ENCODE measurements at places on chromosomes 1 and 21.

GRCh38 chr21:45156459-45156858, 82.1 kb downstream of the ADARB1 start:
- DNase-seq, result no peak

- DNase-seq, result no peak
Measured at GRCh38 chr1:228259951-228260350, 52.1 kb downstream of the OBSCN start.

GRCh38 chr1:192579010-192579738, 3.6 kb downstream of the RGS1 start:
- DNase-seq, result no peak

- peak; percentile 34 for DNase-seq
Measured at GRCh38 chr1:154608397-154609270, 648 bp upstream of the ADAR start.

DNA sequence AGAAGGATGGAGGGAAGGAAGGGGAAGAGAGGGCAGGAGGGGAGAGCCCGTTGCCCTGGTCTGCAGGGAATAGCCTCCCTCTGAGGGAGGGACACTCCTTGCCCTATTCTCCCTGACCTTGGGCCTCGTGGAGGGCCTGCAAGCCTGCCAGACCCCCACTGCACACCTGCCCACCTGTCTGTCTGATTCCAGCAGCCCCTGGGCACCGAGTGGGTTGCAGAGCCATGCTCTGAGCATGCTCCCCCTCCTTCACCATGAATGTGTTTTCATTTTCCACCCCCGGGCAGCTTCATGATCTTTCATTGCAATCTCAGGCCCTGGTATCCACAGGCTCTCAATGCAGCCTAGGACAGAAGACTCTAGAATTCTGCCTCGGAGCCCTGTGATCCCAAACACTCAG, 5.1 kb upstream of the NPHP4 start:
- DNase-seq, result no peak

DNA sequence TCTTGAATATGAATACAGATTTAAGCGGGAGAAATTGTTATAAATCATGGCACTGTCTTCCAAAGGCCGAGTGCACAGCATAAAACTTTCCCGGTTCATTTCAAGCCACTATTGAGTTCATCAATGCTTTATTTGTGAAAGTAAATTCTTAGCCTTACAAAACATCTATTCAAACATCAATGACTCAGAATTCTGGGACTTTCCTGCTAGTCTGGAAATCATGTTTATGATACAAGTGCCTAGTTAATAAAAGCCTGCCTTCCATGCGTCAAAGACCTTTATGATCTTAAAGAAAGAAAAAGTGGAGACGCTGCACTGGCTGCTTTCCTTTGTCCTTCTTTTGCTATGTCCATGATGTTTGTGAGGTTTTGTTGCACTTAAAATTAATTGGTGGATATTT, 137.7 kb downstream of the SETD4 start:
- no peak for DNase-seq

- DNase-seq, result no peak
Measured at GRCh38 chr1:11308699-11309224, 35.8 kb downstream of the UBIAD1 start.

DNA sequence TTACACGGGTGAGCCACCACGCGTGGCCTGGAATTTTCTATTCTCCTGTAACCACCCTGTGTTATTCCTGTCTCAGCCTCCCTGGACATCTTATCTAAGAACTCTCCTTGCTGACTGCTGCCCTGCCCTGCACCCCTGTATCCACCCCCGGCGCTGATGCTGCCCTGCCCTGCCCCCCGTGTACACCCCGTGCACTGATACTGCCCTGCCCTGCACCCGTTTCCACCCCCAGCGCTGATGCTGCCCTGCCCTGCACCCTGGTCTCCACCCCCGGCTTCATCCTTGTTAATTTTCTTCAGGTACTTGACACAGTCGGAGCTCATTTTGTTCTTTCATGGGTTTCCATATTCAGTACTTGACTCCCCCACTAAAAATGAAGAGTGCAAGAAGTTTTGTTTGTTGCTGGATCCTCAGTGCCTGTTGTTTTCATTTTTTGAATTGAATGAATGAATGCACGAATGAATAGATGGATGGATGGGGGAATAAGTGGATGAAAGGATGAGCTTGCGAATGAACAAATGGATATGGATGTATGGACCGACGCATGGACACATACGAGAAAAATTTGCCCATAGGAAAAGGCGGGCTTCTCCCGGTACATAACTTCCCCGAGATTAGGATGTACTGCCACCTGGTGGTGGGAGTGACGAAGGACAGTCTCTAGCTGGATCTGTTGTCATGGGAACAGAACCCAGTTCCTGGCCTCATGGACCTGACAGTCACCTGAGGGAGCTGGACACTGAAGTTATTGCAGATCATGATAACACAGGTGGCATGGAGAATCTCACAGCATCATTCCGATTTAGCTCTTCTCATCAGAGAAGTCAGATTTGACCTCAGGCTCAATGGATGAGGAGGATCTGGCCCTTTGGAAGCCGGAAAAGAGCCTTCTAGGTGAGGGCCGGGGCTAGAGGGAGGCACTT, 14.9 kb downstream of the AADACL4 start:
- peak; percentile 79 for DNase-seq

DNA sequence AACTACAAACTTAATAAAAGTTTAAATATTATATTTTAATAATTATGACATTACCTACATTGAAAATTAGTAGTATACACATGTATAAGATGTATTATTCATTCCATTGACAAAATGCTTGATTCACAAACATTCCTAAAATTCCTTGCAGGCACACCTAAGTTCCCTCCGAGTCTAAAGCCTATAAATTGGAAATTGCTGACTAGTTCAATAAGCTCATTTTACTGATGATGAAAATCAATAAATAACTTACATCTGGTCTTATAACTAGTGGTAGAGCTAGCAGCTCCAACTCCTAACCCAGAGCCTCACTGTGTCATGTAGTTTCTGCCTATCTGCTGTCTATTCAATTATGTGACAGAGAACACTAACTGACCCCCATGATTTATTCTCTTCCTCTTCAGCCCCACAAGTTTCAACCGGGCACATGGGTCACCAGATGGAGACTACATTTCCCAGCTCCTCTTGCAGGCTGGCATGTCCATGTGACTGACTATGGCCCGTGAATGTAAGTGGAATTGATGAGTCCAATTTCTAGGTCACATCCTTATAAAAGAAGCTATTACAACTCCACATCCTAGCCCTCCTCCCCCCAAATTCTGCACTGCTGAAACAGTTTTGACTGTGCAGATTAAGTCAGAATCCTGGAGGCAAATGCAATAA, 29.6 kb upstream of the LRRC8D start:
- no peak for DNase-seq

- DNase-seq, result no peak
Measured at GRCh38 chr1:29626066-29626465, 389.7 kb downstream of the PTPRU start.

- DNase-seq, result no peak
Measured at GRCh38 chr1:151165281-151165737, 393 bp downstream of the LYSMD1 start.

DNA sequence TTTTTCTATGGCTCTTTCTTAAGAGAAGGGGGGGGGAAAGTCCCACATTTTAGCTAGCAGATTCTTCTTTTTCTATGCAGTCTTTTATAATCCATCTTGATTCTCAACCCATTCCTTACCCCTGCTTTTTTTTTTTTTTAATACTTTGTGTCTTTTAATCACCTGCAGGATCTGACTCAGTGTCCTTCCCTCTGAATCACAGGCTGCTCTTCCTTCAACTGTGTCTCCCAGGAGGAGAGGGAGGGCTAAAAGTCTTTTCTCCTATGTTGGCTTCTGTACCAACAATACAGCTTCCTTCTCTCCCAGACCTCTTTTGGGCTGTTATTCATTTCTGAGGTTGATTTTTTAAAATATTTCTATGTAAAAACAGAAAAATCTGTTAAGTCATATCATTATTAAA, 686.2 kb downstream of the ADGRL2 start:
- no peak for DNase-seq

DNA sequence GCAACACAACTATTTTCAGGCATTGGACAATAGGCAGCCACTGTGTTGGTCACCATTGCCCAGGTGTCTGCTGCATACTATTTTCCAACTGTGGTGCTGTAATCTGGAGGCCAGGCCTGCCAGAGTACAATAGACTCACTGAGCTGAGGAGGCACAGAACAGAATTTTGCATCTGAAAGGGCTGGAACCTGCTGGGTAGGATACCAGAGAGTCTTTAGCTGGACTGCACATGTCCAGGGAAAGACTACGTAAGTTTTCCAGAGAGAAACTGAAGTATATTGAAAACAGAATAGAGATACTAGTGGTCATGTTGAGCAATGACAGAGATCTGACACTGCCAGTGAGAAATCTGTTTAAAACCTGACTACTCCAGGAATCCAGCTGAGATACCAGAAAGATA, 200.8 kb downstream of the RASAL2 start:
- DNase-seq, result no peak

DNA sequence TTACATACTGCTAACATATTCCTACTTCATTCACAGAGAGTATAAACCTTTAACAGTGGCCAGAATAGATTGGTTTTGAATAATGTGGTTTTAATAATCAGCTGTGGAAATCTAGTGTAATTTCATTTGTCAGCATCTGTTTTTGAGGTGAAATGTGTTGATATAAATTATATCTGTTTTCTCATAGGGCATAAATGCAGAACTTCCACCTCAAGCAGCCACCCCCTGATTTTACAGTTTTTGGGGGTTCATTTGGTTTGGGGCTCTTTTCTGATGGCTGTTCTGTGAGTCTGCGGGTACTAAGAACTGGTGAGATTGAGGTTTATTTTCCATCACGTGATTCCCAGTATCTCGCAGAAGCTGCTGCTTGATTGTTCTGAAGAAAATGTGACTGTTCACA, 23.2 kb downstream of the EDARADD start:
- no peak for DNase-seq

DNA sequence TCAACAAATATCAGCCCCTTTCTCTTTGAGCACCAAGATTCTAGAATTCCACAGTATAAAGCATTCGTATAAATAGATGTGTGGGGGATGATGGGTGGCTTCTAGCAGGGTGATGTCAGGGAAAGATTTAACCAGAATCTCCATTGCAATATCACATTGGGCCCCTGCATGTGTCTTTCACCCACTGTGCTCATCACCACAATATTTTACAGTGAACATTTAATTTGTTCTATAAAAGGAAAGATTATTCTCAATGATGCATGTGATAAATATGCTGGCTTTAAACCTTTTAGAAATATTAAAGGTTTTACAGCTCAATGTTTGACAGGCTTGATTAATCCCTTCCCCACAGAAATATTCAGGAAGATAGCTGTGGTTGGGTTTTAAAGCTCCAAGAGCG, 457.8 kb upstream of the DAB1 start:
- no peak for DNase-seq

GRCh38 chr1:67816095-67816475, 17.2 kb downstream of the GNG12 start:
- no peak for DNase-seq

DNA sequence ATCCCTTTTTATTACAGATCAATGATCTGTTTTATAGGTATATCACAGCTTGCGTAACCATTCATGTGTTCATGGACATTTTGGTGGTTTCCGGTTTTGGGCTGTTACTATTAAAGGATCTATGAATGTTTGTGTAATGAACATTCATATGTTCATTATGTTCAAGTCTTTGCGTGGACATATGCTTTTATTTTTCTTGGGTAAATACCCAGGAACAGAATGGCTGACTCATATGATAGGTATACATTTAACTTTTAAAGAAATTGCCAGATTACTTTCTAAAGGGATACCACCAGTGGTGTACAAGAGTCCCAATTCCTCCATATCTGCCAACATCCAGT, 73.7 kb downstream of the SPATA46 start:
- DNase-seq, result no peak

DNA sequence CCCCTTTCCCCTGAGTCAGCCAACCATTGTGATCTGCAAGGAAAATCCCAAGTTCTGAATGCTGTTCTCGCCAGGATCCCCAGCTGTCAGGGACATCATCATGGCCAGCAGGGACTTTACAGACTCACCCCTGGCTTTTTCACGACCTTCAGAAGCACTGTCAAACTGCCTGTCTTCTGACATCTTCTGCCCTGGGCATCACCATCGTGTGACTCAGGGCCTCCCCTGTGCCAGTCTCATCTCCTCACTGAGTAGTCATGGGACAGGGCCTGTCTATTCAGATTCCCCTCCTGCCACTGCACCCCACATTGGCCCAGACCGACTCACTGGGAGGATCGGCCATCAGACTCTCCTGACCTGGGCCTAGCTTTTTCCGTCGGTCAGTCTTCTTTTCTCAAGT, 72.5 kb upstream of the VAMP3 start:
- no peak for DNase-seq

- no peak for DNase-seq
Measured at GRCh38 chr1:154755858-154756730, 114.0 kb downstream of the KCNN3 start.

Data from NCI-H1930 (cell line).